RWPE1 (cell line): ENCODE measurements at places on chromosomes 13 and 19.

DNA sequence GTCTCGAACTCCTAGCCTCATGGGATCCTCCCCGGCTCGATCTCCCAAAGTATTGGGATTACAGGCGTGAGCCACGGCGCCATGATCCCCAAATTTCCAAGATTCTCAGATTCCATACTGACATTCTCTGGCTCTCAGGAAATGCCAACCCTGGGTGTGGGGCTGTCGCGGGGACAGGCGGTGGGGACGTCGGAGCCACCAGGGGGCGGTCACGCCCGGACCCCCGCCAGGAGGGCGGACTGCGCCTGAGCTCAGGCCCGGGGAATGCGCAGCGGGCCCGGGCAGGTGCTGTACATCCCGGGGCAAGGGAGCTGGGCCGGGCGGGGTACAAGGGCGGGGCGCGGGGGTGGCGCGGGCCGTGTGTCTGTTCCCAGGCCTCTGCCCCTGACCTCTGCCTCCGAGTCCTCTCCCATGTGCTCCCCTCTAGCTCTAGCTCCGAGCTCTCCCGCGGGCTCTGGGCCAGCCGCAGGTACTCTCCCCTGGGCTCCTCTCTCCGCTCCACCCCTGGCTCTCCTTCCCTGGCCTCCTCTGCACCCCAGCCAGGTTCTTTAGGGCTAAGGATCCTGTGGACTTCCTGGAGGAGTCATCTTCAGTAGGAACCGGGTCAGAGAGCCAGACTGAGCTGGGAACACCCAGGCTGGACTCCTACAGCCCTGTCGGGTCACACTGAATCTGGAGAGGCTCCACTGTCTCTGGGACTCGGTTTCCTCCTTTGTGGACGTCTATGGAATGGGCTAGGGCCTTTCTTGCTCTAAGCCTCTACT lies 2.4 kb downstream of the PPP1R13L start:
- peak; percentile 90 for DNase-seq

DNA sequence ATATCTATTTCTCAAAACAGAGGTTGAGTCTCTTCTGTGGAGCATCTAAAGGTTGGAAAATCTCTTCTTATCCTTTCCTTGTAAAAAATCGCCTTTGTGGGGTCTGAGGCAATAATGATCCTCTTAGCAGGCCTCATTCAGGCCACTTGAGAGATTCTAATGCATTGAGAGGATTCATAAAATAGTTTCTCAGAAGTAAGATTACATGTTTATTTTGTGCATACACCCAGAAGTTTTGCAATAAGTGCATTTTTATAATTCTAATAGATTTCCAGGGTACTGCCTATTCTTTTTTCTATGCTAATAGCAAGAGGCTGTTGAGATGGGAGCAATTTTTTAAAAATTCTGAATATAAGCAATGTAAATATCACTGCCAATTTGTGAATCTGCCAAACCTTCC lies 342.2 kb upstream of the KLF12 start:
- no peak for DNase-seq

- no peak for DNase-seq
Observed at GRCh38 chr13:114109641-114110041, 22.8 kb downstream of the RASA3 start.

DNA sequence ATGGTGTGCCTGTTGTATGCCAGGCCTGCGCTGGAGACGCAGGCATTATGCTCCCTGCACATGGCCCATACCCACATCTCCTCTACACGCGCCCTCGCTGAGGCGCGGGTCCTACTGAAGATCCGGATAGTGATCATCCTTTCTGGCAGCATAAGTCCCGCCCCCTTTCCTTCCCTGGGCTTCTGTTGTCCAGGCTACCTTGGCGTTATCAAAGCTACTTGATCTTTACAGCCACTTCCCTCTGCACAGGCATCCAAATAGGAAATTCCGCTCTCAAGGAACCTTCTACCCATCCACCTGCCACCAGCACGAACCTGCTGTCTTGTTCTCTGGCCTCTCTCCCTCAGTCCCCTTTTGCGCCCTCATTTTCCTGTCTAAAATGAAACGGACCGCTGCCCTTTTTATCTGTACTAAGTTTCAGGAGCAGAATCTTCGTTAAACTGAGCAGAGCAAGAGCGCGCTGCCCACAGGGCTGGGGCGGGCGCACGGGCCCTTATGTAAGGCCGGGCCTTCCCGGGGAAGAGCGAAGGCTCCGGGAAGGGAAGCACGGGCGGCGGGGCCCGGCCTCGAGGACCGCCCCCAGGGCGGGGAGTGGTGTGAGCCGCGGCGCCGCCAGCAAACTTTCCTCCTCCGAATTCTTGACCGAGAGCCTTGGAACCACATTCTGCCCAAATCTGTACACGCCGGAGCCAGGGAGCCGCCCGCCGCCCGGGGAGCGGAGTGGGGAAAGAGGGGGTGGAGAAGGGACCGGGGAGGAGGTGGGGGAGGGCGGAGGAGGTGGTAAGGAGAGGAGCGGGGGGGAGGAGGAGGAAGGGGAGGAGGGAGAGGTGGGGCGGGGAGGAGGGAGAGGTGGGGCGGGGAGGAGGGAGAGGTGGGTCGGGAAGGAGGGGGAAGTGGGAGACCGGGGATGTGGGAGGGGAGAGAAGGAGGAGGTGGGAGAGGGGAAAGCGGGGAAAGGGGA lies 920 bp upstream of the UBE2L5 start:
- DNase-seq: peak; percentile 71

DNA sequence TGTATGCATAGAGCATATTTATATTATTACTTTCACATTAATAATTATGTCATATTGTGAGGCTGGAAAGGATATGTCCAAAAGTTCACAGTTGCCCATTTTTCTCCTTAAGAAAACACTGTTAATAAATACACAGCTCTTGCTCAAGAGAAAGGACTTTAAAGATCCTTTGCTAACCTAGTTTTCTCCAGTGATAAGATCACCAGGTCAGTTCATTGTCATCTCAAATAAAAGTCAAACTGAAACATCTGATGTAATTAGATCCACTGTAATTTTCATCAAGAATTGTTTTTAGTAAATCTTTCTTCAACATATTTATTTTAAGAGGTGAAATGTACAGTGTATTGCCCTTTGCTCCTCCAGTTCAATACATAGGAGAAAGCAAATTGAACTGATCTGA lies 82.8 kb upstream of the KLHL1 start:
- DNase-seq: no peak

GRCh38 chr13:65339241-65339640 lies 1890.9 kb downstream of the PCDH9 start:
- no peak for DNase-seq

- no peak for DNase-seq
Observed at GRCh38 chr13:26390203-26390602, 136.3 kb downstream of the CDK8 start.

DNA sequence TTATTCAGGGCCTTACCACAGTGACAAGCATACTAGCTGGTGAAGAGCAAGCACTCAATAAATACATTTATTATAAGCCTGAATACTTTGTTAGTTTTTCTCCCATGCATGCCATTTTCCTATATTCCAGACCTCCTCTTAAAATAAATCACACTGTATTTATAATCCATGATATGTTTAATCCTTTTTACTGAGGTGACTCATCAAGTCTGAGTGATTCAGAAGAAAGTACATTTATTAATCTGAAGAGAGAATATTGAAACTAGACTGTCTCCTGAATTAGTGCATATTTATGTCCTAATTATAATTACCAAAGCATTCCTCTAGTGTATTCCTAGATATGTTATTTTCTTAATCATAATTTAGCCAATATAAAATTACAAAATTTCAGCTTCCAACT lies 323.3 kb downstream of the NALCN start:
- DNase-seq: peak; percentile 5

DNA sequence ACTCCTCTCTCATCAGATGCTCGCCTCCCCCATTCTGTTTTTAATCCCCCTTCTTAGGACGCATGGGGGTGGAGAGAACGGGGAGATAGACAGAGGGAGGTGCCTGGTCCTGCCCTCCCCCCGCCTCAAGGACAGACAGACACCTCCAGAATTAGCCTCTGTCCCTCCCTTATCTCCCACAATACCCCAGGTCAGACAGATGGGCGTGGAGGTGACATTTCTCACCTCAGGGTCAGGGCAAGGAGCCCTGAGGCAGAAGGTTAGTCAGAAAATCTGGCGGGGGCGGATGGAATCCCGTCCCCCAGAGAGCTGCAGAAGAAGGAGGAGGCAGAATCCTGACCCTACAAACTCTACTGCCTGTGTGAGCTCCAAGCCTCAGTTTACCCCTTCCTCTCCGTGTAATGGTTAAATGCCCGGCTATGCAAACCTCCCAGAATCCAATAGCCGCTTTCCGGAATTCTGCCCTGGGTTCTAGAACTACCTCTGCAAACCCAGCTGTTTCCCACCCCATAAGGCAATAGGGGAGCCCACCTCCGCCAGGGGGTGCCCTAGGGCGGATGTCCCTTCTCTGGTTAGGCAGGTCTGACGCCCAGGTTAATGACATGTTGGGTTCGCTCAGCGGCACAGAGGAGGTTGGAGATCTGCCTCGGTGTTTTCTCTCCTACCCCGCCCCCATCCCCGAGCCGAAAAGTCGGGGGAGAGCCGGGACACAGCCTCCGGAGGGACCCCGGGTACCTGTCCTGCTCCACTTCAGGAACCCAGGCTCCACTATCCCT lies 900 bp downstream of the PPP1R13L start:
- peak; percentile 68 for DNase-seq

DNA sequence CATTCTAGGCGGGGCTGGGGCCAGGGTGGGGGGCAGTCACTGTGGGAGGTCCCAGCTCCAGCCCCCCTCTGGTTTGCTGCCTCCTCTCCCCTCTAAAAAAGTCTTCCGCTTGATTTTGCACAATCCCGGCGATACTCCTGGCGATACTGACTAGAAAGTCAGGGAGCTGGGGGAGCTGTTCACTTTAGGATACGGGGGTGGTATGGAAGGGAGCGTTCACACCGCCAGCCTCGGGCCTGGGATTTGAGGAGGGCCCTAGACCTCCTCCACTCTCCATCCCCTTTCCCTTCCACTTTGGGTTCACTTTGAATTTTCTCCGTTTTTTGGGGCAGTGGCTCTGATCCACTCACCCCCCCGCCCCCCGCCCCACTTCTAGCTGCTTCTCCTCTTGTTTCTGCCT lies 35.0 kb downstream of the KEAP1 start:
- DNase-seq: no peak

GRCh38 chr13:26179344-26179743 lies 42.8 kb downstream of the RNF6 start:
- DNase-seq: no peak

DNA sequence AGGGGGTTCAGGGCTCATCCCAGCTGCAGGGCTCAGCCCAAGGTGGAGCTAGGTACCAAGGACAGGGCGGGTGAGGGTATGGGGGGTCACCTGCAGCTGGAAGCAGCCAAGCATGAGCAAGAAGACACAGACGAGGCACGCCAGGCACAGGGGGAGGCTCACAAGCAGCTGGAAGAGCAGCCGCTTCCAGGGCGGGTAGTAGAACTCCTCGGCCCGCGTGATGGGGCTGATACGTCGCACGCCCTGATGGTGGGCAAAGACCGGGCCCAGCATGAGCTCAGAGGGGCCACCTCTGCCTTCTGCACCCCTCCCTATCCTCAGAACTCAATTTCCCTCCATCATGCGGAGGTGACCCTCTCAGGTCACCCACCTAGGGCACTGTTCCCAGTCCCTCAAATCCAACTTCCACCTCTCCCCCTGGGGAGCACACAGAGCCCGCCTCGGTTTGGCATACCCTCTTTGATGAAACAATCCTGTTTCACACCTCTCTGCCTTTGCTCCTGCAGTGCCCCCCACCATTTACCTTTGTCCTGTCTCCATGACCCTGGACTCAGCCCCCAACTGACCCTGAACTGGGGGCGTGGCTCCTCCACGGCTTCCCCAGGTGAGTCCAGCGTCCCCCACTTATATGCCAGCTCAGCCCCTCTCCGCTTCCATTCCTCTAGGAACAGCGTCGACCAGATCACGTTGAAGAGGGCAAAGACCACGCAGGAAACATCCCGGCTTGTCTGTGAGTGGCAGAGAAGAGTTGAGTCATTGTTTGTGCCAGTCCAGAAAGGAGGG lies 4.2 kb downstream of the ANO8 start:
- DNase-seq: no peak

DNA sequence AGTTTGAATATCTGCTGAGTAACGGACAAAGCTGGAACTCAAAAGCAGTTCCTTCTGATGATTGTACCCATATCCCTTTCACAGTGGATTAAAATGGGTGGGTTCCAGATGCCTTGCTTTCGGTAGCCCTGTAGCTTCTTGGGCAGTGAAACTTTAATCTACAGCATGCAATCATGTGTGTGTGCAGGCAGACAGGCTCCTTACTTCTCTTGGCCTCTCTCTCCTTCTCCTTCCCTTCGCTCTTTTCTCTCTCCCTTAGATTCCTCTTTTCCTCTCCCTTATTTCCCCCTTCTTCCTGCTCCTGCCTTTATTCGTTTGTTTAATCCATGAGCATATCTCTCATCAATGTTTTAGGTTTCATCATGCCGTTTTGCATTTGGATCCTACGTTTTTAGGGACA lies 8.1 kb downstream of the DGKH start:
- DNase-seq: no peak

GRCh38 chr19:34994643-34995541 lies 5.2 kb upstream of the GRAMD1A start:
- DNase-seq: no peak

DNA sequence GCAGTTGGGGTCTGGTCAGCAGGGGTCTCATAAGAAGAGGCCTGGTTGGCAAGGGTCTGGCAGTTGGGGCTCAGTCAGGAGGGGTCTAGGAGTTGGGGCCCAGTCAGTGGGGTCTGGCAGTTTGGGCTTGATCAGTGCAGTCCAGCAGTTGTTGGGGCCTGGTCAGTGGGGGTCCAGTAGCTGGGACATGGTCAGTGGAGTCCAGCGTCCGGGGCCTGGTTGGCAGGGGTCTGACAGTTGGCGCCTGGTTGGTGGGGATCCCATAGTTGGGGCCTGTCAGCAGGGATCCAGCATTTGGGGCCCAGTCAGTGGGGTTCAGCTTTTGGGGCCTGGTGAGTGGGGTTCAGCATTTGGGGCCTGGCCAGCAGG lies 60.5 kb upstream of the TPM4 start:
- no peak for DNase-seq

- DNase-seq: no peak
Observed at GRCh38 chr19:11465600-11465999, 15.2 kb downstream of the ELAVL3 start.

GRCh38 chr19:43439032-43439708 lies 24.5 kb downstream of the TEX101 start:
- peak; percentile 61 for DNase-seq

GRCh38 chr19:3823350-3823713 lies 37.2 kb upstream of the MATK start:
- DNase-seq: no peak

DNA sequence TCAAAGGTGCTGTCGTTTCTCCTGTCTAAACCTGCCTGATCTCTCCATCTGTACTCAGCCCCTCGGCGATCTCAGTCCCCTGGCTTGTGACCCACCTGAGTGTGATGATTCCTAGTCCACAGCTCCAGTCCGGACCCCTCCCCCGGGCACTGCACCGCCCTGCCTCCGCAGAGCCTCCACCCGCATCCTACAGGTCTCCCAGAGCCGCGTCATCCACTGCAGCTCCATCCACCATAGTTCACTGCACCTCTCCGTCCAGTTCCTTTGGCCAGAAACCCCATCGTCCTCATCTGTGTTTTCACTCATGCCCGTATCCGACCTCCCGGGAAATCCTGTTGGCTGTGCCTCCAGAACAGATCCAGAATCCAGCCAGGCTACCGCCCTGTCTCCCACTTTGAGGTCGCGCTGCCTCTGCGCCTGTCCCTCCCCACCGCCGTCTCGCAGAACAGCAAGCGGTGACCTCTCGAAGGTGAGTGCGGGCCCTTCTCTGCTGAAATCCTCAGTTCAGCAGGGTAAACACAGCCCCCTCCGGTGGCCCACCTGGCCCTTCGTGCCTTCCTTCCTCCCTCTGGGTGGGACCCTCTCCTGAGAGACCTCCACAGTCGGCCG lies 51.9 kb upstream of the MCF2L start:
- DNase-seq: no peak
